ENCODE measurements at places on chromosomes 3 and 15.

DNA sequence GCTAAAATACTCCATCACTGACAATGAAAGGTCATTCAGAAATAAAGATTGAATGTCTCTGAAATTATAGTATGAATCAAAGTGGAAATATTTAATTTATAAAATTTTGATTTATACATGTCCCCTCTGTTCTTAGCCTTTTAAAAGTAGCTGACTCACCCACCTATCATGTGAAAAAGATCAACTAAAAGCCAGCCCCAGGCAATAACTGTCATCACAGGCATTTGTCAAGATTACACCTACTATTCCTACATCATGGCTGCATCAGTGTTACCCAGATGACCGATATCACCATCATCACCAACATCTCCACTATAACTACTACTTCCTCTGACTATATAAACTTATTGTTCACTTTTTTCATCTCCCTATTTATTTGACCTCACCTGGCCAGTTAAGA, 14.3 kb upstream of the PIK3R4 start:
- DNase-seq: no peak

GRCh38 chr3:133573054-133573628, 345 bp upstream of the CDV3 start:
- DNase-seq: peak; percentile 100

DNA sequence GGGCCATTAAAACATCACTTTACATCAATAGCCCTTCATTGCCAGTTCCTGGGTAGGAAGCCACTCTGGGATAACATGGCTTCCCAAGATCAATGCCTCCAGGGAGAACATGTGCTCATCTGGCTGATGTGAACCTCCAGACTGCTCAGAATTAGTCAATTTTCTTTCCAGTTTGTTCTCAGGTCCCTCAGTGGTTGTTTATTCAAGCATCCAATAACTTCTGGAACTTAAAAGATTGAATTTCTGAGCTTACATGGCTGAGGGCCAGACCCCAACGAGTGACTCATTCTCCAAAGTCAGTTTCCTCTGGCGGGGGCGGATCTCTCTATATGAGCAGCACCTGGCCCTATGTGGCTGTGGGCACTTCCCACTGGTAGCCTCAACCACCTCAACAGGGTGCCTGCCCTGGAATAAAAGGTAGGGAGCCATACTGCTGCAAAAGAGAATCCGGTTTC, 34.0 kb downstream of the LYZL4 start:
- DNase-seq: no peak

GRCh38 chr3:133938770-133939462, 43.2 kb upstream of the RAB6B start:
- DNase-seq: no peak

- no peak for DNase-seq
These were observed 666.9 kb downstream of the MECOM start for GRCh38 chr3:168996622-168997021.

DNA sequence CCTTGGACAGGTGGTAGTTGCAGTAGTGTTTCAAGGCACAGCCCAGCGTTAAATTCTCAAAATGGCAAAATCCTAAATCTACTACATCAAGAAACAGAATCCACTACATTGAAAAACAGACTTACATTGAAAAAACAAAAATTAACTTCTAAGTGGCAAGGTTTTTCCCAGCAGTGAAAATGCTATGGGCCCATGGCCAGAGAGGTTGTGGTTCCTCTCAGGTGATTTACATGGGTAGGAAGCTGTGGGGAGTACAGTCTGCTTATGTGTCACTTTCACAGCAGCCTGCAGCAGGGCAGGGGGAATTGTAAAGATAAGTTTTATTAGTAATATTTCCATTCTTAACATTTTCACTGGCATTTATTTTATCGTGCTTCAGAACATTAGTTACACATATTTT, 24.9 kb downstream of the TTC14 start:
- DNase-seq: no peak

- DNase-seq: no peak
These were observed 59.2 kb downstream of the LYZL4 start for GRCh38 chr3:42351207-42351606.

GRCh38 chr15:44726136-44726535, 10.2 kb upstream of the TRIM69 start:
- DNase-seq: no peak

- no peak for DNase-seq
These were observed 17.3 kb downstream of the KPNA1 start for GRCh38 chr3:122497425-122497824.

GRCh38 chr3:9730657-9731205, 804 bp upstream of the BRPF1 start:
- DNase-seq: no peak

DNA sequence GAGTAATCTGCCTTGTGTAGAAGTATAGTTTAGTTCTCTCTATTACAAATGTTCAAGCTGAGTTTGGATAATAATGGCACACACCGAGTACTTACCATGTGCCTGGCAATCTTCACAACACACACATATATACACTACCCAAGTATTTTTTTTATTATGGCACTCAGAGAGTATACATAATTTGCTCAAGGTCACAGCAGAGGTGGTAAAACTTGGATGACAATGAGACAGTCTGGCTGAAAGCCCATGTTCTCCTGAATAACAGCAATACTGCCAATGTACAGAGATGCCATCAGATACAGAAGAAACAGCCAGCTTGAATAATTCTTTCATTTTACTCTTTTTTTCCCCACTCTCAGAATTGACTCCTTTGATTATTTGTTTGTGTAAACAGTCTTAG, 460.0 kb downstream of the CNTN6 start:
- no peak for DNase-seq

GRCh38 chr15:101023501-101024072, 104.4 kb downstream of the LRRK1 start:
- DNase-seq: no peak

DNA sequence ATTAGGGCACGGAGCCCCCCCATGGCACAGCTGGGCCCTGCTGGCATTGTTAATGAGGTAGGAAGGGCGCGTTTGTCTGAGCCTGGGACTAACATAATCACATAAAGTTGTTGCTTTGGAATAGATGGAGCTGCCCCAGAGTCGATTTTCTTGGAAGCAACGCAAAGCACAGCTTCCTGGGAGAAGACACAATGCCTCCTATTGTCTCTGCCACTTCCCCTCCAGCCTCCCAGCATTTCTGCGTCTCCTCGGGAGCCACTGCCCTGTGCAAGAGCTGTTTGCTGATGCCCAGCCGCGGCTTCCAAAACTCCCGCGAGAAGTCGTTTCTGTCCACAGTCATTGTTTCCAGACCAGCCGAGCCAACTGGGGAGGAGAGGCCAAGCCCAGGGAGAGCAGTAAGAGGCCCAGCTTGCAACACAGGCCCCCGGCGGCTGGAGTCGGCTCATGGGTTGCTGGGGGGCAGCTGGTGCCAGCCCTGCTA, 18.1 kb upstream of the ALDH1A3 start:
- no peak for DNase-seq

- no peak for DNase-seq
These were observed 6.4 kb upstream of the FAM174B start for GRCh38 chr15:92661956-92662355.

DNA sequence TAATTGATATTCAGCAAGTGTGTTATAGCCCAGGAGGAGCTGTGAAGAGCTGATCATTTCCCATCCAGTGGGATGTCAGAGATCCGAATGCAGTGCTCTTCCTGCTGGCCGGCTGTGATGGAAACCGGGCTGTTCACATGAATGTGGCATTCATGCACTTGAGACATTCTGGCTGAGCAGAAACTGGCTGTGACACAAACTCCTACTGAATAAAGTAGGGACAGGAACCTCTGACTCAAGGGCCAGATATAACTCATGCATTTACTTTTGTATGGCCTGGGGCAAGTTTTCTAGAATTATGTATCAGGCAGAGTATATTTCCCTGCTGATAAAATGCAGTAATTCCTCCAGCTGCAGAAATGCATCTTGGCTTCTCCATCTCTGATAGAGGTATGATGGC, 83.4 kb upstream of the FAM3D start:
- no peak for DNase-seq

- no peak for DNase-seq
These were observed 45.6 kb downstream of the LRTM1 start for GRCh38 chr3:54882129-54882833.

- no peak for DNase-seq
These were observed 152.3 kb downstream of the IGF1R start for GRCh38 chr15:98800437-98801233.

- no peak for DNase-seq
These were observed 24.6 kb downstream of the MNS1 start for GRCh38 chr15:56440214-56440770.

DNA sequence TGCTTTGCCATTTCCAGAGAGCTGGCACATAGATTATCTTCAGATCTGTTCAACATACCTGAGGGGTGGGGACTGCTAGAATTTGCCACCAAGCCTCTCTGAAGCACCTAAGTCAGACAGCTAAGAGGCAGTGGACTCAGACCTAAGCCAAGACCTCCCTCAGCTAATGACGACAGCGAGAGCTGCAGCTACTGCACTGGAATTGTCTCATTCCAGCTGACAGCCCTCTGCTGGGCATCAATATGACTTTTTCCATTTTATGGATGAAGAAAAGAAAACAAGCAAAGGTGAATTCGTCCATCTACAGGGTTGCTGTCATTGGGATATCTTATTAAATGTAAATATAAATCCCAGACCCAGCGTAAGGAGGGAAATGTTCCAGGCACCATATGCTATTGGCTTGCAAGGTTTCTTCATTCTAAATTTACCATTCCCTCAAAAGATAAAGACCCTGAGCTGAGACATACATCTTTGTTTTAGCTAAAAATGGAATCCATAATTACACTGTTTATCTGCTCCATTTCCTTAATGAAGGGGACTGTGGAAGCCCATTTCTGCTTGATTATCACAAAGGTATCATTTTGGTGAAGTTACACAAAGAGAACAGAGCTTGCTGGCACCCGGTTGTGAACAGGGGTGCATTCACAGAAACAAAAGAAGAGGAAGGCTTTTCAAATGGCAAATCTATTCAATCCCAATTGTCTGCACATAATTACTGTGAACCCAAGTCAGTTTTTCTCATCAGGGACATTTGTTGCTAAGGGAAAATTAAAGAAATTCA, 85.5 kb upstream of the LRTM1 start:
- no peak for DNase-seq

GRCh38 chr3:53318522-53318921, 28.8 kb downstream of the DCP1A start:
- no peak for DNase-seq

DNA sequence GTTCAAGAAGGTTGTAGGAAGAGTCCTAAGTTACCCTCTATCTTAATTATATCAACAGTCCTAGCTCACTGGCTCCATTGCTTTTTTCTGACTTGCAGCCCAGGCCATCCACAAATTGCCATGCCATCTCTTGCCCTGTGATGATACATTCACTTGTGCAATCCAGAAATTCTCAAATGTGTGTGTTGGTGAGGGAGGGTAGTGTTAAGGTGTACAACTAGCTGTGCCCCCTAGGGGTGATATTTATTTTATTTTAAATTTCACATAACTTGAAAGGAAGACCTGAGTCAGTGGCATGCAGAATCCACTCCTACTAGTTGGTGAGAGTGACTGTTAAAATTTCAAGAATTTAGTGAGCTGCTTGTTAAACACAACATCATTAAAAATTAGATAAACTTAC, 156.1 kb upstream of the ANKRD28 start:
- DNase-seq: no peak

GRCh38 chr15:69467636-69468035, 15.0 kb downstream of the RPLP1 start:
- peak; percentile 98 for DNase-seq

All from LNCaP clone FGC (cell line).